A172 (cell line): ENCODE measurements at places on chromosomes 2 and 18. TPM values are rescaled to one million over a fixed set of nuclear protein-coding genes. Genes with fewer than 3 reads are reported as not detected.

The FOXI3 gene
- total RNA-seq: not detected in 2 replicates

GRCh38 chr2:24972315-24972961 is 683 bp upstream of the DNAJC27 start:
- peak; percentile 48 for DNase-seq

DNA sequence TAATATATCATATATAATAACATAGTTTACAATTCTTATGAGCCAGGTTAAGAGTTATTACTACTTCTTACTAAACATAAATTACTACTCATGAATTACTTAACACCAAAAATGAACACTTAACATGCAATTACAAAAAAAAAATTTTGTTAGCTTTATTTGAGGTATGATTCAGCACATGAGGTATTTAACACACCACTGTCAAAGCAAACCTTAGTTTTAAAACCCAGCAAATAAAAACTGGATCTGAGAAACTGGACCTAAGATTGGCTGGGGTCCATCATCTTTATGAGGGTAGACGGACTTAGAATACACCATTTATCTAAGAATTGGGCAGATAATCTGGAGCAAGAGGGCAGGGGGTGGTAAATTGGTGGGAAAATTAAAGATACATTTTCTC is 81.8 kb upstream of the CREB1 start:
- DNase-seq: no peak

The BOK gene
- 0.07 and 0.60 TPM in 2 replicates for total RNA-seq

DNA sequence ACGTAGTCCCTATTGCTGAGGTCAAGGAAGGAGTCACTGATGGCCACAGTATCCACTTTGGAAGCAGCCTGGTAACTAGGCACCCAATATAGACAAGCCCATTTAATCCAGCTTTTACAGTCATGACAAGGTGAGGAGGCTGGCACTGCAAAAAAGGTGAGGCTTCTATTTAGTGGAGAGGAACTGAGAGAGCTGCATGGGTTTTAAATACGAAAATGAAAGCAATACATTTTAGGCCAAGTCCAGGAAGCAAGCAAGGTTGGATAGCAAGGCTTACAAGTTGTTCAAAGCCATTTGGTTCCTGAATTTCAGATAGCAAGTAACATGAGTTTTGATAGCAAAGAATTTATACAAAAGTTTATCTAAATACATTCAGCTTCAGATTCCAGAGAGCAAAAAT is 80.4 kb downstream of the SGPP2 start:
- no peak for DNase-seq
